Mesothelial cell of epicardium (in vitro differentiated cells): ENCODE measurements at places on chromosomes 5 and 9.

- no peak for DNase-seq
- H3K4me1 ChIP-seq = no peaks in the 10 kb centered on the region
These were observed 42.7 kb downstream of the NKD2 start for GRCh38 chr5:1051366-1051720.

GRCh38 chr9:116298878-116299391 is 145.3 kb downstream of the PAPPA start:
- H3K27ac ChIP-seq = no peak overlapping the region
- no peaks in the 10 kb centered on the region for H3K27me3 ChIP-seq
- H3K4me1 ChIP-seq = no peaks in the 10 kb centered on the region
- DNase-seq = no peak
- H3K4me3 ChIP-seq = no peak overlapping the region

DNA sequence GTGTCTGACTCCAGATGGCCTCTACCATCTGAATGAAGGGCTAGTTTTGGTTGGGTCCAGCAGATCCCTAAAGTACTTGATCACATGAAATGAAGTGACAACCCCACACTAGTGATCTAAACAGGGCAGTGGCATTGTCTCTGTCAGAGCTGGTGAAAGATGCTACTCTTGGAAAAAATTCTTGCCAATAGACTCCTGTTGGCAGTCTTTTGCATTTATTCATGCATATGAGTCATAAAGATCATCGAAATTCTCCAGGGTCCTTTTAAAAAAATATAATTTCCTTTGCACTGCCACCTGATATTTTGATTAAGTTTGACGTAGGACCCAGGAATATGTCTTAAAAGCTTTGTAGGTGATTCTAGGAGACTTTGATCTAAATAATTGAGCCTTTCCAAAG is 135.1 kb upstream of the ELL2 start:
- DNase-seq = no peak
- H3K27me3 ChIP-seq = no peaks in the 10 kb centered on the region
- no peak overlapping the region for H3K4me3 ChIP-seq
- no peak overlapping the region for H3K27ac ChIP-seq
- H3K4me1 ChIP-seq = no peaks in the 10 kb centered on the region

DNA sequence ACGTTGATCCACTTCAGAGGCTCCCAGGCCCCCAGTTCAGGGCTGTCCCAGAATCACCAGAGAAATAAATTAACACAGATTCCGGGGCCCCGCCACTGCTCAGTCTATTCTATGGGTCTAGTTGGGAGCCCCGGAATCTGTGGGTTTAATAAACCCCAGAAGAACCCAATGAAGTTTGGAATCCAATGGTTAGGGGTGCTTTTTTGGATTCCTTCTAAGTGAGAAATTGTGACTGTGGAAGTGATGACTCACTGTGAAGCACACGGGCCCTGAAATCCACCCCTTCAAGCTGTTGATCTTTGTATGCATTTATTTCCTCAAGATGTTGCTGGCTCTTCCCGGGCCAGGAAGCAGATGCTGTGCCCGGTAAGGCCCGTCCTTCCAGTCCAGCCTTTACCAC is 57.3 kb upstream of the SLC28A3 start:
- H3K4me1 ChIP-seq = peaks cover 6% of the 10 kb centered on the region
- DNase-seq = no peak
- no peak overlapping the region for H3K27ac ChIP-seq
- H3K36me3 ChIP-seq = no peaks in the 10 kb centered on the region

DNA sequence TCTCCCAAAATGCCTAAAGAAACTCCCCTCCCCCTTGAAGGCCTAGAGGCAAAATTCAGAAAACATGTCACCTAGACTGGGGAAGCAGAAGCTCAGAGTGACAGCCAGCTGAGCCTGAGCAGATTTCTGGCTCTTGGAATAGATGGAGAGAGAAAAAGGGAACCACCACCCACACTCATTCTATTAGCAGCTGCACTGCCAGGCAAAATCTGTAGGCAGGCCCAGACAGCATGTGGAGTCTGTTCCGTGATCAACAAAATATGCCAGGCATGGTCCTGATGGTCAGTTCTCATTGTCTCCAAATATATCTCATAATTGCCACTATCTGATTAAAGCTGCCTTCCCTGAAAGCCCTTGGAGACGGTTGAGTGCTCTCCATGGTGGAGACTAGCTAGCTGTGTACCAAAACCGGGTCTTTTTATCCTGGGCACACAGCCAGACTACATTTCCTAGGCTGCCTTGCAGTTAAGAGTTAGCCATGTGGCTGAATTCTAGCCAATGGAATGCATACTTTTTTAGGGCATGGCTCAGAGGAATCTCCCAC is 131.7 kb upstream of the GPR151 start:
- H3K27ac ChIP-seq = no peak overlapping the region
- no peaks in the 10 kb centered on the region for H3K4me1 ChIP-seq
- peaks cover 11% of the 10 kb centered on the region for H3K36me3 ChIP-seq
- DNase-seq = no peak

- no peaks in the 10 kb centered on the region for H3K27me3 ChIP-seq
- H3K36me3 ChIP-seq = no peaks in the 10 kb centered on the region
- no peak overlapping the region for H3K4me3 ChIP-seq
- H3K27ac ChIP-seq = no peak overlapping the region
These were observed 8.9 kb downstream of the LCN1 start for GRCh38 chr9:135530146-135530545.

GRCh38 chr5:54828151-54828550 is 157.2 kb downstream of the ESM1 start:
- H3K27ac ChIP-seq = no peak overlapping the region
- H3K4me3 ChIP-seq = no peak overlapping the region
- peaks cover 15% of the 10 kb centered on the region for H3K4me1 ChIP-seq
- no peaks in the 10 kb centered on the region for H3K36me3 ChIP-seq
- no peak for DNase-seq

- peak overlapping the region; percentile 55 for H3K27ac ChIP-seq
- no peak overlapping the region for H3K4me3 ChIP-seq
- no peaks in the 10 kb centered on the region for H3K36me3 ChIP-seq
- DNase-seq = no peak
These were observed 361.4 kb upstream of the RPS23 start for GRCh38 chr5:82639393-82640144.

DNA sequence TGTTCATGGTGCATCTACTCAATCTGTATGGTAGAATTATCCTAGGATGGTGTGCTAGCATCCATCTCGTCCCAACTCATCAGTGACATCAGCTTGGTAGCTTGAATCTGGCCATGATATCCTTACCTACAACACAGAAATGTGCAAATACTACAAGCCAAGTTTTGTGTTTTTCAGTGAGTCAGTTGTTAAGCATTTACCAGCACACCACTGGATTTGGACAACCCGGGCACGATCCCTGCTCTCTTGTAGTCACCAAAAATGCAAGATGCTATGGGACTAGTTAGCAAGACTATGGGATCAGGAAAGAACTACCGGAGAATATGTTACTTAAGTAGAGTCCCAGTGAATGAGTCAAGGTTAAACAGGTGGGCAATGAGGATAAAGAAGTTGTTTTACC is 32.1 kb upstream of the ZNF354B start:
- no peak for DNase-seq
- no peaks in the 10 kb centered on the region for H3K4me1 ChIP-seq
- no peak overlapping the region for H3K4me3 ChIP-seq
- H3K27me3 ChIP-seq = no peaks in the 10 kb centered on the region
- no peaks in the 10 kb centered on the region for H3K36me3 ChIP-seq

- peaks cover 2% of the 10 kb centered on the region for H3K27me3 ChIP-seq
- DNase-seq = no peak
- H3K27ac ChIP-seq = no peak overlapping the region
- no peaks in the 10 kb centered on the region for H3K36me3 ChIP-seq
These were observed 62.7 kb upstream of the CTXN3 start for GRCh38 chr5:127586066-127586770.

- peaks cover 15% of the 10 kb centered on the region for H3K36me3 ChIP-seq
- no peak overlapping the region for H3K27ac ChIP-seq
- no peaks in the 10 kb centered on the region for H3K27me3 ChIP-seq
These were observed 55.8 kb downstream of the ZNF354C start for GRCh38 chr5:179115845-179116524.

GRCh38 chr9:118305331-118305730 is 601.1 kb downstream of the TLR4 start:
- H3K36me3 ChIP-seq = no peaks in the 10 kb centered on the region
- H3K27ac ChIP-seq = no peak overlapping the region
- no peaks in the 10 kb centered on the region for H3K27me3 ChIP-seq
- no peaks in the 10 kb centered on the region for H3K4me1 ChIP-seq
- H3K4me3 ChIP-seq = no peak overlapping the region

DNA sequence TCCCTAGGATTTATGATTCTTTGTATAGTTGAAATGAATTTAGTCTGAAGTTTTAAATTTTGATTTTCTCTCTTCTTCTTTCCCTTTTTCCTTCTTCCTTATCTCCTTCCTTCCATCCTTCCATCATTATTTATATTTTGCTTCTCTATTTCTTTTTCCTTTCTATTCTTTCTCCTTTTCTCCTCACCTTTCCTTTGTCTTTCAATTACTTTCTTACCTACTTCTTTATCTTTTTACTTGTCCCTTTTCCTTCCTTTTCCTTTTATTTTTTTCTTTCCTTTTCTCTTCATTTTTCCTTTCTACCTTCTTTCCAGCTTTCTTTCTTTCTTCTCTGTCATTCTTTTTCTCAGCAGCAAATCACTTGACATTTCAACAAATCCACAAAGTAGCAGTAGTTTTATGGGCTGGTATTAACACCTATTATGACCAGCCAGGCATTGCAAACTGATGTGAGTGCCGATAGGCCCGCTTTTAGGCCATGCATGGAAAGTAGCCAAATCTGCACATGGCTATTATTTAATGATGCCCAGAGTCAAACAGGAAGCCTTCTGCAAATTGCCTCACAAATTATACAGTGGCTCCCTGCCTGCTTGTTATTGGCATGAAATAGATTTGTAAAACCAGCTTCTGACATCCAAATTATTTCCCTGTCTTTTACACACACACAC is 37.1 kb upstream of the NR3C1 start:
- DNase-seq = no peak
- H3K27ac ChIP-seq = no peak overlapping the region
- no peak overlapping the region for H3K4me3 ChIP-seq
- peaks cover 12% of the 10 kb centered on the region for H3K27me3 ChIP-seq
- no peaks in the 10 kb centered on the region for H3K36me3 ChIP-seq

- DNase-seq = no peak
- H3K36me3 ChIP-seq = peaks cover 36% of the 10 kb centered on the region
- no peaks in the 10 kb centered on the region for H3K27me3 ChIP-seq
- no peak overlapping the region for H3K4me3 ChIP-seq
- no peak overlapping the region for H3K27ac ChIP-seq
These were observed 15.7 kb downstream of the SCGB3A1 start for GRCh38 chr5:180575571-180575970.

- H3K4me3 ChIP-seq = no peak overlapping the region
- DNase-seq = peak; percentile 79
- H3K27ac ChIP-seq = no peak overlapping the region
- no peaks in the 10 kb centered on the region for H3K36me3 ChIP-seq
These were observed 44.5 kb downstream of the AGXT2 start for GRCh38 chr5:35003018-35003957.

DNA sequence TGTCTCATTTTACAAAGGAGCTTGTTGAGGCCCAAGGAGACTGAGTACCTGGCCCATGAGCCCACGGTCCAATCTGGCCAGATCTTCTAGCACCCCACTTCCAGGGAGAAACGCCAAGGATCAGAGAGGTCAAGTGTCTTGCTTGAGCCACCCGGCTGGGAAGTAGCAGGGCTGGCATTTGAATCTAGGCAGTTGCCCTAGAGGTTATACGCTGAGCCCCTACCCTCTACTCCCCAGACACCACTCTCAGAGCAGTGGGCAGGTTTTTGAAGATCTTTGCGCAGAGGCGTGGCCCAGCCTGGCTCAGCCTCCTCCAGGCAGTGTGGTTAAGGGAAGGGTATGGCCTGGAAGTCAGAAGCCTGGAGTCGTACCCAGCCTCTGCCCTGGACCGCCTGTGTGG is 5.8 kb upstream of the NUP214 start:
- no peak for DNase-seq
- H3K4me3 ChIP-seq = no peak overlapping the region
- no peaks in the 10 kb centered on the region for H3K27me3 ChIP-seq
- no peak overlapping the region for H3K27ac ChIP-seq
- no peaks in the 10 kb centered on the region for H3K36me3 ChIP-seq
- no peaks in the 10 kb centered on the region for H3K4me1 ChIP-seq

DNA sequence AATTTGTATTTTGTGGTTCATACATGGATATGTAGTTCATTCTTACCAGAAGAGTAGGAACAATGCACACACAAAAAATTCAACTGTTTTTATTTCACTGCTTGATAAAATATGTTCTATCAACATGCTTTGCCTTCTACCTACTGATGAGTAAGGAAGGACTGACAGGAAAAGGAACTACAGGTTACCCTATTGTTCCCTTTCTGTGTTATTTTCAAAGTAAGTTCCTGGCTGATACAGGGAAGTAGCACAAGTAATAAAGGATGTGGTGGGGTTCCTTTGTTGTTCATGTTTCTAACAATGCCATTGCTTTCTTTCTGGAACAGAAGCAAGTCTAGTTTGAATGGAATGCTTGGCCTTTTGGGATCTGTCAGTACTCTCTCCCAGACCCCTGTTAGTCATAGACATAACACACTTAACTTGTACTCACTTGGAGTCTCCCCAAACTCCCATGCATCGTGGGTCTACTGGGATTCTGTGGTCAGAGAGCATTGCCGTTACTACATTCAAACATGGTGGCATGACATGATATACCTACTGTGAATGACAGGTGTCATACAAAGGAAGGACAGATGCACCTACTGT is 20.2 kb upstream of the ALDOB start:
- peaks cover 7% of the 10 kb centered on the region for H3K27me3 ChIP-seq
- H3K36me3 ChIP-seq = no peaks in the 10 kb centered on the region
- H3K27ac ChIP-seq = no peak overlapping the region
- H3K4me3 ChIP-seq = no peak overlapping the region

- H3K4me3 ChIP-seq = no peak overlapping the region
- H3K27me3 ChIP-seq = peaks cover 65% of the 10 kb centered on the region
- H3K4me1 ChIP-seq = peaks cover 20% of the 10 kb centered on the region
These were observed 2.2 kb upstream of the GDNF start for GRCh38 chr5:37842048-37842447.

DNA sequence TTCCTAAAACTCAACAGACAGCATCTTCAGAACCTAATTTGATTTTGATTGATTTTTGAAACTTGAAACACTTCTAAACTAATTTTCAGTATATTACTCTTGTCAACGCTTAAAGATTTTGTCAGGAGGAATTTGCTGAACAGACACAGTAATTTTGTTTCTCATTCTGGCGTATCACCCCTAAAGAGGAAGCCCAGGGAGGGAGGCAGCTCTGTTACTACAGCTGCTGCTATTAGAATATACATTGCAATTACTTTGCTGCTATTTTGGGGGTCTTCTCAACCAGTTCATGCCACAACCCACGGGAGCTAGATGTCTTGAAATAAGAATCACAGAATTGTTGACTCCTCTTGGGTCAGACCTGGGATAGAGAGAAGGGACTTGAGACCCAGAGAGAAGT is 122.6 kb downstream of the TLR4 start:
- no peaks in the 10 kb centered on the region for H3K27me3 ChIP-seq
- no peaks in the 10 kb centered on the region for H3K4me1 ChIP-seq
- H3K4me3 ChIP-seq = no peak overlapping the region
- DNase-seq = no peak
- no peaks in the 10 kb centered on the region for H3K36me3 ChIP-seq
- no peak overlapping the region for H3K27ac ChIP-seq
